ENCODE measurements at places on chromosomes 12 and 14. TPM values are rescaled to one million over a fixed set of nuclear protein-coding genes. Genes with fewer than 3 reads are reported as not detected.

DNA sequence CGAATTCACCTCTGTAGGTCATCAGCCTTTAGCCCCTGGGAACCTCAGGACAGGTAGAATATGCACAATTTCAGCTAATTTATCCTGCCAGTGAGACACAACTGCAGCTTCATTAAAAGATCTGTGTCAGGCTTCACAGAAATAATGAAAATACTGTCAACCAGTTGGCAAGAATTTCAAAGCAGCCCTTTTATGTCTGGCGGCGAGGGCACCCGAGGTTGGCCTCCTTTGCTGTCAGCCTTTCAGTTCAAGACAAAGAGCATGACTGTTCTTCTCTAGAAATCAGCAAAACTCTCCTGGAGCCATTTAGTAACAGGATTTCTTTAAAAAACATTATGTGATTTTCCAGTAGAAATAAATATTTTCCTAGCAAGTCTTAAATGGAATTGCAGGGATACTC is 75.9 kb downstream of the BBS10 start:
- no peak for DNase-seq

- DNase-seq, result peak; percentile 63
Observed at GRCh38 chr12:68808388-68809189, 612 bp downstream of the MDM2 start.

Gene TTC5
- total RNA-seq, result 29.4 TPM

- no peak for DNase-seq
Observed at GRCh38 chr12:115700896-115701465, 576.5 kb downstream of the MED13L start.

DNA sequence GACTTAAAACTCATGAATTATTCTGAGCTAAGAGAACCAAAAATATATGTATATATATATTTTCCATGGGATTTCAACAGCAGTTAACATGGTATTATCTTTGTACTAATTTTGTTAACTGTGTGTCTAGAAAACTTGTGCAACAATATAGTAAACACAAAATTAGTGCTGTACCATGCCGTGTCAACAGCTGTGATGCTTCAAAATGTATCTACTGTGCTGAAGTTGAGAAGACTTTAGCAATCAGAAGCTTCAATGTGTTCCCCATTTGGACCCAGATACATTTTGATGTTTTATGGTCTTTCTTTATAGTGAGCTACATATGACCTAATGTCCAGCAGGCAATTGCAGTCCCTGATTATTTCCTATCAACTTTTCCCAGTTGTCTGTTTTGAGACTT is 405.7 kb downstream of the DIO2 start:
- no peak for DNase-seq

Gene SLC25A21
- 3.1 TPM for total RNA-seq

Gene MSI1
- 127 TPM for total RNA-seq

- no peak for DNase-seq
Observed at GRCh38 chr12:38689195-38689594, 216.2 kb downstream of the CPNE8 start.

- DNase-seq, result no peak
Observed at GRCh38 chr12:15011162-15011561, 38.3 kb downstream of the PDE6H start.

- no peak for DNase-seq
Observed at GRCh38 chr12:50003595-50003994, 21.7 kb downstream of the RACGAP1 start.

- no peak for DNase-seq
Observed at GRCh38 chr14:35506461-35506860, 27.5 kb upstream of the INSM2 start.

GRCh38 chr12:60724984-60725383 is 1129.2 kb downstream of the SLC16A7 start:
- DNase-seq, result no peak

GRCh38 chr12:123483602-123484248 is 25.8 kb downstream of the SNRNP35 start:
- DNase-seq, result no peak

DNA sequence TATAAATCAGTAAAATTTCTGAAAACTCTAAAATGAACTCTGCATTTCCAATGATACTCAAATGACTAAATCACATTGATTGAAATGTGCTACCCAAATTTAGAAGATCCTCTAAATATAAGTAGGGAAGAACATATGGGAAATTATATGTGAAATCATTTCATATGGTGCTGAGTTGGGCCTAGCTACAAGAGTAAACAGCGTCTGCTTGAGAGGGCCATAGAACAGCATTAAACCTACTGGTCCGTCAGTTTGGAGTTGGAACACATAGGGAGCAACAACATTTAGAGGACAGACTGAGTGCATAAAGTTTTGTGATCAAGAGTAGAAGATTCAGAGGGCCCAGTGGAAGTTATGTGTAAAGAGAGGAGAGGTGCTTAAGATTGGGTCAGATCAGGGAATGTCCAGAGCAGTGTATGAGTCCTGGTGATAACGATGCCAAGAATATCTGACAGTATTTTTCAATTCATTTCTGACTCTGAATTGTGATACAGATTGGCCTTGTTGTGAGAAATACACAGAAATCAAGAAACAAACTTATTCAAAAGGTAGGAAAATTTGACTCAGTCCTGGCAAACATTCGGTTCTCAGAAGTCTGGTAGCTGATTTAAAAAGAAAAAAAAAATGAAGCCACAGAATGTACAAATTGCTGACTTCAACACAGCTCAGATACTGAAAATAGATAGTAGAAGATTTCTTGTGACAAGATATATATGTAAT is 362.2 kb downstream of the CCDC91 start:
- no peak for DNase-seq

DNA sequence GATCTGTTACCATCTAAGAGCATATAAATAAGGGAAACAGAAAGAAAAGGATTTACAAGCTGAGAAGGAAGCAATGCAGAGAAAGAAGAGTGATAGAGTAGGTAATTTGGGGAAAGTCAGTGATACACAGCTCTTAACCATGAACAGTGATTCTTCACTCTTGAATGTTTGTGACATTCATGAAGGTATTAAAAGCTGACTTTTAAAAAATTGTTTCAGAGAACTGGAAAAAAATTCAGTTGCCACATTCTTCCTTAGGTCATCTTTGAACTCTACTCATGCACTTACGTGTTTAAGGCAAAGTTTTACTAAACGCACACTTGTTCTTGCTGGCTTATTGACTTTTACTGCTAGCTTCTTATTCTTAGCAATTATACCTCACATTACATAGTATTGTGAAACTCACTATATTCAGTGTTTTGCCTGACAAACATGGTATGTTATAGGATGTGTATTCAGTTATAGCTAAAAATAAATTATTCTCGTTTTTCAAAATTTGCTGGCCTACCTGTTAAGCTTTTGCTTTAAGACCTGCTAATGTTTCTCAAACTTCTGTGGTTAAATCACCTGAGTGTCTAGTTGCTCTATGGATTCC is 10.9 kb downstream of the HIF1A start:
- no peak for DNase-seq

Gene PAPLN
- total RNA-seq, result 2.0 TPM

GRCh38 chr14:104820669-104821228 is 19.8 kb downstream of the ZBTB42 start:
- DNase-seq, result no peak

Gene GALNT6
- total RNA-seq, result 3.7 TPM

Gene NOVA1
- 23.7 TPM for total RNA-seq

Gene MYH6
- total RNA-seq, result 0.04 TPM

DNA sequence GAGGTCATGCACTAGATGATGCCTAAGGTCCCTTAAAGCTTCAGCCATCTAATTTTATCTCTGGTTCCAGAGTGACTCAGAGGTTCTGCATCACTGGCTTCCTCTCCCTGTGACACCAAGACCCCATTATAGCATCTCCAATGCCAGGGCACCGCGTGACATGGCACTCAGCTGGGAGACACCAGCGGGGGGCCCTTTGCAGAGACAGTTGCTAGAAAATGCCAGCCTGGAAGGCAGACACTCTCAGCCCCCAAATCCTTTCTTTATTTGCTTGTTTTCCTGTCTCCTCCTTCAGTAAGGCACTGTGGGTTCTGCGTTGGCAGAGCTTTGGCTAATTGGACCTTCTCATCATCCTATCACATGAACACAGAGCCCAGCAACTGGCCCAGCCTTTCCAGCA is 123.5 kb upstream of the VRK1 start:
- no peak for DNase-seq

Gene FAM161B
- total RNA-seq, result 3.4 TPM

DNA sequence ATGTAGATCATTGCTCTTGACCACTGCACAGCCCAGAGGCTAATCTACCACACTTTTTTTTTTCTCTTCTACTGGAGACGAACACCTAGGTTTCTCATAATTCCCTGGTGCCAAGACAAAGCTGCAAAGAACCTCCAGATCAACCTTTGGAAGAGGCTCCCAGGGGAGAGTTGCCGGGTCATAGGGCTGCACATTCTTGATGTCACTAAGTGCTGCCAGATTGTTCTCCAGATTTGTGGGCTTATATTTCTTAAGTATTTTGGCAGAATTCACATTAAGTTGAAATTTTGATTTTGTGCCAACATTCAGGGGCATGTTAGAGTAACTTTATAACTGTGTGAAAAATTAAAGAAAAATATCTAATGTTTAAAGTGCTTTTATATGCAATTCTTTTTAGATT is 13.5 kb upstream of the PDZRN4 start:
- DNase-seq, result no peak

GRCh38 chr14:72775923-72776554 is 117.9 kb downstream of the DPF3 start:
- DNase-seq, result no peak

DNA sequence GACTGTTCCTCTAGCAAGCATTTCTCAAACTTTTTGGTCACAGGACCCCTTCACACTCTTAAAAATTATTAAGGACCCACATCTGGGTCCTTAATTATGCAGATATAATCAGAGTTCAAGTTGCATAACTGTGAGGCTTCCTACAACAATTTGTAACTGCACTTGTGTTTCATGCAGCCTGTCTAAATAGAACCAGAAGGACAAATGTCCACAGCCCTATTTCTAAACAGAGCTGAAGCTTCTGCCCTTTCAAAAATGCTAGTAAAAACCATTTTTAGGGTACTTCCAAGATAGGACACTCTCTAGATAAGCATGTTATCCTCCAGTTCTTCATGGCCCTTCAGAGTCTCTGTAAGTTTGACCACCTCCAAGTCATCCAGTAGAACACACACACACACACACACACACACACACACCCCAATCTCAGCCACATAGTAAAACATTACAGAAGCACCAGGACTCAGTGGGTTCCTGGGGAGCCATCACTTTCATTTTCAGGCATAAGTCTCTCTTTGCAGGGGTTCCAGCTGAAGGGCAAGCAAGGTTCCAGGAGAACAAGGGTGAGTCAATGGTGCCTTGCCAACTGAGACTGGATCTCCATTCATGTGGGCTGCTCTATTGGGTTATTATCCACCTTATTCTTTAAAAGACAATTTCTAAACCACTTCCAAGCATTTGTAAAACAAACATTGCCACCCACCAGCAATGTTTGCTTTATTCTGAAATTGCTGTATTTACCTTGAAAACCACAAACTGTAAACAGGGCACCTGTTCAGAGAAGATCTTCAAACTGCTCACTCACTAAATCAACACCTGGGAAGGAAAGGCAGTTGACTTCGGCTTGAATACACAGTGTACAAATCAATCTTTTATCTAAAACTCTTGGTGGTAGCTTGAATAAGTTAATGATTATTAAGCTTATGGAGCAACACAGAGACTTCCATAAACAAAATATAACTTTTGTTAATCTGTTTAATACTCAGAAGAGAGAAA is 64.1 kb downstream of the ITPR2 start:
- no peak for DNase-seq

DNA sequence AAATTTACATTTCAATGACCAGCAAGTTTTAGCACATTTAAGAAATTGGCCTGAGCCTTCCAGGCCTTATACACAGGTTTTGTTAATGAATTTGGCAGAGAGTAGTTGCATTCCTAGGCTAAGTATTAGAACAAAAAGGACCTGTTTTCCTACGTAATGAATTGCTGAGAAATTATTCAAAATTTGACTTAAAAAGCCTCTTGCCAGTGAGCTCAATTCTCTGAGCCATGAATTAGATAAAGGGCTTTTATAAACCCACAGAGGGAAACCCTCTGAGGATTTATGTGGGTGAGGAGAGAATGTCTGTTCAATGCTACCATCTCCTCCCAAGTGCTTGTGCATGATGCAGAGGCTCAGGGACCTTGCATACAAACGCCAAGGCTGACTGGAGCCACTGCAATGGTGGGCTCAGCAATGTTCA is 94.5 kb upstream of the PELI2 start:
- DNase-seq, result no peak

- DNase-seq, result no peak
Observed at GRCh38 chr12:108642269-108642870, 8.7 kb upstream of the SELPLG start.

- DNase-seq, result no peak
Observed at GRCh38 chr12:108649126-108649525, 15.4 kb upstream of the SELPLG start.

Gene PMEL
- total RNA-seq, result 6.3 TPM

DNA sequence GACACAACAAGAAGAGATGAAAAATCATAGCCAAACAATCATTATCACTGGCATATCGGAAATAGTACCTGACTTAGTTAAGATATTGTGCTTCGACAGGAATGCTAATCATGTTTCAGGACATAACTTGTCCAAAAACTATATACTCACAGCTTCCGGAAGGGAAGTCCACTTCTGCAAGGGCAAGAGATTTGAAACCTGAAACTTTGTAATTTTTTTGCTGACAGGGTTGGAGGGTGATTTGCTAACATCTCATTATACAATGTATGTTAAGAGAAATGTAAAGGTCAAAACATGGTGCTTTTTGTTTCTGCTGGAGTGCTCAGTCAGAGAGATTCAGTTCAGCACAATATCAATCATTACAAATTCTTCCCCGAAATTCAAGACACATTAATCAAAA is 200.3 kb downstream of the CNTN1 start:
- DNase-seq, result no peak

DNA sequence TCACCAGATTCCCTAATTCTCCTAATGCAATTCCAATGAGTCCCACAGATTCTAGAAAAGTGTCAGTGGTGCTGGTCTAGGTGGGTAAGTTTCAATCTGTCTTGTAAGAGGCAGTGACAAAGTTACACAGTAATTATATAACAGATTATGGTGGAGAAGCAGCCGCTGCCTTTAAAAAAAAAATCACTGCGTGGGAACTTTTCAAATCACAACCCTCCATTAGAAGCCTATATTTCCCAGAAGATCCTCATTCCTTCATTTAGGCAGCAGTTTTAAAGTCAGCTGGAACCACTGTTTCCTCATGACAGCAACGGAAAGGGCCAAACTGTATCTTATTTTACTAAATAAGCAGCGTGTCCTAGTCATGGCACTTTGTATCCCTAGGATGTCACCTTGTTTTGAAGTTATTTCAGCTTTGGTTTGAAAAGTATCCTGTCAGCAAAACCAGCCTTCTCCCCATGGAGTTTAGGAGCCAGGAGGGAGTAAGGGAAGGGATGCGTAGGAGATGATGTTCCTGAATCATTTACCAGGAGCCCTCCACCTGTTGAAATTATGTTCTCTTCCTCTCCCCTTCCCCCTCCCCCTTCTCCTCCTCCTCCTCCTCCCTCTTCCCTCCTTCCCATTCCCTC is 27.7 kb upstream of the DUSP6 start:
- no peak for DNase-seq

GRCh38 chr14:70653662-70654061 is 11.9 kb downstream of the TTC9 start:
- DNase-seq, result no peak
